Glutamatergic neuron (in vitro differentiated cells): ENCODE measurements at places on chromosomes 1 and 21. TPM values are rescaled to one million over a fixed set of nuclear protein-coding genes. Genes with fewer than 3 reads are reported as not detected.

Gene C8A
- not detected for total RNA-seq

Gene CACYBP
- 88.7 TPM for total RNA-seq

Gene TMEM240
- 24.4 TPM for total RNA-seq

DNA sequence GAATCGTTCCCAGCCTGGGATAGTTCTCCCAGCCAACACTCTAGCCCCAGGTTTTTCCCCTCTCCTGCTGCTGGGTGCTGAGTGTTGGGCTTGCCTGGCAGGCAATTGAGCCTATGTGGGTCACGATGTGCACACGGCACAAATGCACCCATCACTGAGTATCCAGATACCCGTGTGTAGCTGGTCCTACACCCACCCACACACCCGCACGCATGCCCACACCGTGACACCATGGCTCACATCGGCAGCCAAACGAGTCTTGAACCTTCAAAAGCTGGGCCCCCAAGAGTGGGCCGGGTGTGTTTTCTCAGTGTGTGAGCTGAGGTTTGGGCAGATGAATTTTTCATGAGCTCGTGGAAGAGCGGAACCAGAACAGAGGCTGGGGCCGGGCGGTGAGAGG is 188.5 kb downstream of the GRIK3 start:
- no peak for DNase-seq

Gene CRNN
- not detected for total RNA-seq

- DNase-seq, result no peak
Observed at GRCh38 chr1:222691016-222691415, 21.3 kb downstream of the AIDA start.

Gene OR6Y1
- total RNA-seq, result not detected

- no peak for DNase-seq
Observed at GRCh38 chr1:53869454-53870117, 20.0 kb downstream of the YIPF1 start.

Gene PTBP2
- 112 TPM for total RNA-seq

Gene GCSAML
- total RNA-seq, result not detected

GRCh38 chr1:246677842-246678241 is 46.4 kb upstream of the SCCPDH start:
- no peak for DNase-seq

DNA sequence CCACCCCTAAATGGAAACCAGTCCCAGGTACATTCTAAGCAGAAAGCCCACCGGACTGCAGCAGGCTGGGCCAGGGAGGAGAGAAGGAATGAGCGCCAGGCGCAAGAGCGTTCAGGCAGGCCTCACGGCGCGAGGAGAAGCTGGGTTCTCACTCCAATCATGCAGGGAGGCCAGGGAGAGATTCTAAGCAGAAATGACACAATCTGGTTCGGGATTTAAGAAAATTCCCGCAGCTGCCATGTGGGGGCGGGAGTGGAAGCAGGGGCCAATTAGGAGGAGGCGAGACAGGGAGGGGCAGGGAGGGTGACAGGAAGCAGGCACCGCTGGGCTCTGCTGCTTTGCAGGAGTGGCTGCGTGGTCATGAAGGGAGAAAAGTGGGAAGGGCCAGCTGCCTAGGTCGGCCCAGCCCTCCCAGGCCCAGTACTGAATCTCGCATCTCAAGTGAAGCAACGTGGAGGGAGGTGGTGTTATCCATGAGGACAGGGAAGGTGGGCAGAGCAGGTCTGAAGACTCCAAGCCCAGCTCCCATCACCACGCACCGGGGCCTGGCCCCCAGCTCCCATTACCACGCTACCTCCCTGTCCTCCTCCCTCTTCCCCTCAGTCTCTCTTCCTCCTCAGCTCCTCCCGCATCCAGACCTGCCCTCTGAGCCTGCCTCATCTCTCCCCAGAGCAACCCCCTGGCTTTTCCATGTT is 11.8 kb downstream of the NPHP4 start:
- DNase-seq, result peak; percentile 73

GRCh38 chr1:60287536-60287935 is 214.0 kb upstream of the C1orf87 start:
- no peak for DNase-seq

Gene APCS
- not detected for total RNA-seq

Gene SPRR3
- not detected for total RNA-seq

DNA sequence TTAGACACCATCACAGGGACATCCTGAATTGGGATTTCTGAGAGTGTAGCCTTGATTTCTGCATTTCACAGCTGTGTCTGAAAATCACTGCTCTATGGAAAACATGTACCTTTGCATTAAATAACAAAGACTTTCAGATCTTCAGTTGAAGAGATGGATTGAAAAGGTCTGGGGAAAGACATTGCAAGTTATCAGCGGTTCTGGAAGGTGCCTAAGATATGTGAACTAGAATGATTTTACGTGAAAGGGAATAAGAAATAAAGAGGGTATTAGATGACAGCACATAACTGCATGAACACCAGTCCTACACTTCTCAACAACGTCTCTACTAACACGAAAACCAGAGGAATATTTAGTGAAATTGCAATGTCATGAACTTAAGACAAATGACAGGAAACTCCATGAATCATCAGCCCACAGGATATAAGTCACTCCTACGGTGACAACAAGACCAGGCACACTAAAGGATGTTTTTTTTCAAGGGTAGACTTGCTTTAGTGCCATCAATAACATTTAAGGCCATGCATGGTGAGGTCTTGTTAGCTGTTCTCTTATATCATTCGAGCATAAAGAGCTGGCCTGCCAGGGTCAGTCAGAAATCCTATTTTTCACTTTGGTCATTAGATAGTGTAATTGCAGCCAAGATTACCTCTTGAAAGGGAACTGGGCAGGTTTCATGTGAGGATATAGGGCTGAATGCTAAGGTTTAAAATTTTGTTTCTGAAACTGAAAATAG is 283.1 kb downstream of the GRIK1 start:
- DNase-seq, result no peak

DNA sequence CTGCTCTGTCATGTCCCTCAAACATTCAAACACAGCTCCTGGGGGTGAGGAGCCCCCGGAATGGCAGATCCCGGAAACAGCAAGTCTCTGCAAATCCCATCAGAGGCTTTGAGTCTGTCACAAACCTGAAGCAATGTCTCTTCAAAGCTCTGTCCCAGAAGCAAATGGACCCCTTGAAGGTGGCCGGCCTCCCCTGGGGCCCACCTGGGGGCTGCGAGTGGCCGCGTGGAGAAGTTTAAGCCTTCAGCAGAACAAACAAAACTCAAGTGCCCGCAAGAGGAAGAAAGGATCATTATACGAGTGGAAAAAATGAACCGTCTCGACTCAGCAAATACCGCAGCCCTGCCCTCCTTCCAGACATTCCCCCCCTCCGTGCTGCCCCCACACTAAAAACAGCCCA is 53.3 kb downstream of the PRDM16 start:
- DNase-seq, result no peak

Gene TGFB2
- 2.0 TPM for total RNA-seq

DNA sequence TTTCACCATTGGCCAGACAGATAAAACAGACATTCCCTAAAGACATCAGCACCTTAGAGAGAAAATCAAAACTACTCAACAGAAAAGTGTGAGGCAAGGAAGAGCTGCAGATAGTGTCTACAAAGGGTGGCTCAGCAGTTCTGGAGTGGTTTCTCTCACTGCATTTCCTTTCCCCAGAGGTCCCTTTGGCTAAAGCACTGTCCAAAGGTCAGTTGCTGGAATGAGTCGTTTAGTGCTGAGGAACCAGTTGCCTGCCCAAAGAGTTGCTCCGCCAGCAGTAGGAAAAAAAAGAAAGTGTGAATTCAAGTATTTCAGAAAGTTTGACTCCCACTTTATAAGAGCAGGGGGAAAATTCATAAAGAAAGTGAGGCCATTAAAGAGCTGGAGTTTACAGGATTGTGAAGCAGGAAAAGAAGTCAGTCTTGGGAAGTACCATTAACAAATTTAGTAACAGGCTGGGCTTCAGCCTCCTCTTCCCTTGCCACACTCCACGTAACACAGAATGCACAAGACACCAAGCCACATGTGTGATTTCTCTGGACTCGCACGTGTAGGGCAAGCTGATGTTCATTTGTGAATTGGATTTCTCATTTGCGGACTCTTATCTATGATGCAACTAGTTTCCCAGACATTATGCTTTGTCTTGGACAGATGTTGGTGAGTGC is 122.2 kb downstream of the RUNX1 start:
- DNase-seq, result no peak

DNA sequence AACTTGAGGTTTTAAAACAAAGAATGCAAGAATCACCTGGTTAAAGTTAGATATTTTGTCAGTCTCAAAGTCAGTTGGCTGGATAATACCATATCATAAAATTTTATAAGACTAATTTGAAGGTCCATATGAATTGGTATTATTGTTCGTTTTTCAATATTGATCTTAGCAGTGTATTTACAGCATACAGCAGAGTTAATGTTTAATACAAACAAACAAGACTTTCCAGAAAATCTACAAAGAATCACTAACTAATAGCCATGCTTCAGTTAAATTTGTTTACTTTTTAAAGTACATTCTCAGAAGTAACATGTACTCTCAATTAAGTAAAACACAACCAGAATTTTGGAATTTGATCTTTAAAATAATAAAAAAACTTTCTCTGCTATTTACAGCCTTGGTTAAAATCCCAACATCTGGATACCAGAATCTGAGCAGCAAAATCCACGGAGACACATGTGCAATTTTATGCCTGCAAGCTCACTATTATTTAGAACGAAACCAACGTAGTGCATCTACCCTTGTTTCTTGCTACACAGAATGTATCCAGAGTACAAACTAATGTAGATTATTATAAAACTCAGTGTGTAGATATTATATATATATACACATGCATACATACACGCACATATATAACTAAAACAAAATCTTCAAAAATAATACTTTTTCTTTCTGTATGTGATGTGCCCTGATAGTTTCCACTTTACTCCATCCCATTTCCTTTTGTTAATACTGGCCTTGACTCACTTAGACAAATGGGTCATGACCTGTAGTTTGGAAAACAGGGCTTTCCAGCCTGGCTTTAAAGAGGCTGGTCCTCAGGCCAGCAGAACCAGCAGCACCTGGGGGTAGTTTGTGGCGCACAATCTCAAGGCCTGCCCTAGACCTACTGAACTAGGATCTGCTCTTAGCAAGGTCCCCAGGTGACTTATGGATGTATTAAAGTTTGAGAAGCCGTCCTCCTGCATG is 63.6 kb upstream of the ERG start:
- no peak for DNase-seq

GRCh38 chr1:10065344-10065685 is 32.6 kb downstream of the UBE4B start:
- no peak for DNase-seq

Gene SIPA1L2
- total RNA-seq, result 177 TPM

DNA sequence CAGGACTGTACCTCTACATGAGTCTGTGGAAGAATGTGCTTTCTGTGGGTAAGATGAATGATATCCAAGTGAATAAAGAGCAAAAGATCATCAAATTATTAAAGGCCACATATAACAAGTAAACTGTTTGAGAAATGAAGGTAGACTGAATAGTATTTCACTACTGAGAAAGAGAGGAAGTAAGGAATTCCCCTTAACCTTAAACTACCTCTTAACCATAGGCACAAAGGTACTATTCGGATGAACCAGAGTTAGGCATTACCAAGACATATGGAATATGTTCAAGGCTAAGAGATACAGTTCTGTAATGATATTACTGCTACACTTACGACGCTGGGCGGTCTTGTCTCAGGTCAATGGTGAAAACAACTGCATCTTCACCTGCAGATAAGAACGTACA is 25.5 kb downstream of the DCAF8 start:
- no peak for DNase-seq

DNA sequence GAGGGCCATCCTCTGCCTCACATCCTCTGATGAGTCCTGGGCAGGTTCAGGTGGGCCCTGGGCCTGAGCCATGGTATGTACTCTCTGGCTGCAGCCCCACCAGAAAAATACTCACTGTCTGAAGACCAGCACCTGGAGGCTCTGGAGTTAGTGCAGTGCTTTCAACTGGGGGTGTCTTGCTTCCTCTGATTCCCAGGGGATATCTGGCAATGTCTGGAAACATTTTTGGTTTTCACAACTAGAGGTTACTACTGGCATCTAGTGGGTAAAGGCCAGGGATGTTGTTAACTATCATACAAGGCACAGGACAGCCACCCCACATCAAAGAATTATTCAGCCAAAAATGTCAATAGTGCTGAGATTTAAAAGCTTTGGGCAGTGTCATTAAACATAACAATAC is 152.7 kb downstream of the HIVEP3 start:
- no peak for DNase-seq

GRCh38 chr1:234292011-234292410 is 81.2 kb upstream of the COA6 start:
- no peak for DNase-seq

DNA sequence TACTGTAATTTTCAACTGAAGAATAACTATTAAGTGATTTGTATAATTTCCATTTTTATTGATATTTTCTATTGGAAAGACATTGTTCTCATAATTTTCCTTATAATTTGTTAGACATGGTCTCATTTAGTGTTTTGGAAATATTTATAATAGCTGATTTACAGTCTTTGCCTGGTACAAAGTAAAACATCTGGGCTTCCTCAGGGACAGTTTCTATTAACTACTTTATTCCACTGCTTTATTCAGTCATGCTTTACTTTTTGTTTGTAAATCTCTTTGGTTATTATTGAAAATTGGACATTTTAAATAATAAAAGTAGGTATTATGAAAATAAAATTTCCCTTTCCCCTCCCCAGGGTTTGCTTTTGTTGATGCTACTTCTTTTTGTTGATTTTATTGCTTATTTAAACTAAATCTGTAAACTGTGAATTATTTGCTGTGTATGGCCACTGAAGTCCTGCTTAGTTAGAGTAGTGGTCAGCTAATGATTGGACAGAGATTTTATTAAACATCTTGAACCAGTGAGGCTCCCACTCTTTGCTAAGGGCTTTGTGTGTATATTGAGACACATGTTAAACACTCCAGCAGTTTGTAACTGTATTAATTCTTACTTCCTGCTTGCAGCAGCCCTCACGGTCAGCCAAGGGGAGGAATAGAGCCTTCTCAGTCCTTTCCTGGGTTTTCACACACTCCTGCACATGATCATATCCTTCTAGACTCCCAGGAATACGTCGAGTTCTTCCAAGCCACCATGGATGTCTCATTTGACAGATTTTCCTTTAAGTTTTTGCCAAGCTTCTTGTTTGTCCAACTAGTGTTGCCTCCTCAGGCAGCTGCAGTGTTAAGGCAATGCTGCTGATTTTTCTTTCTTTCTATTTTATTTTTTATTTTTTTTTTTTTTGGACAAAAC is 994.6 kb upstream of the PRMT6 start:
- DNase-seq, result no peak

DNA sequence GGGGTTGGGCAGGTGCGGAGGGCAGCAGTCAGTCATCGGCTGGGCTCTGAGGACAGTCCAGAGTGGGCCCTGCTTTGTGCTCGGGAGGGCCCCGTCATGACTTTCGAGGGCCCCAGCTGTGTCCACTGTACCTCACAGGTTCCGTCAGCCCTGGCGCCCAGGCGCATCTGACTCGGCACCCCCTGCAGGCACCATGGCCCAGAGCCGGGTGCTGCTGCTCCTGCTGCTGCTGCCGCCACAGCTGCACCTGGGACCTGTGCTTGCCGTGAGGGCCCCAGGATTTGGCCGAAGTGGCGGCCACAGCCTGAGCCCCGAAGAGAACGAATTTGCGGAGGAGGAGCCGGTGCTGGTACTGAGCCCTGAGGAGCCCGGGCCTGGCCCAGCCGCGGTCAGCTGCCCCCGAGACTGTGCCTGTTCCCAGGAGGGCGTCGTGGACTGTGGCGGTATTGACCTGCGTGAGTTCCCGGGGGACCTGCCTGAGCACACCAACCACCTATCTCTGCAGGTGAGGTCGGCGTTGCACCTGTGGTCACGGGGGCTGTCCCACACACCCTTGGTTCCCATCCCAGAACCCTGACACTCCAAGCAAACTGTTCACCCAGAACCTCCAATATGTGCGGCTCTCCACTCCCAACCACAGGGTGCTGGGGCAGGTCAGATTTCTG is 7.8 kb downstream of the PODN start:
- no peak for DNase-seq

- no peak for DNase-seq
Observed at GRCh38 chr1:17577907-17578297, 38.4 kb downstream of the ARHGEF10L start.

Gene KIF14
- total RNA-seq, result 2.9 TPM
